ENCODE measurements at places on chromosomes 4 and X.

GRCh38 chr4:58166490-58166889 lies 1056.3 kb upstream of the IGFBP7 start:
- H3K4me1 ChIP-seq, result no peaks in the 10 kb centered on the region
- H3K4me3 ChIP-seq, result no peak overlapping the region

DNA sequence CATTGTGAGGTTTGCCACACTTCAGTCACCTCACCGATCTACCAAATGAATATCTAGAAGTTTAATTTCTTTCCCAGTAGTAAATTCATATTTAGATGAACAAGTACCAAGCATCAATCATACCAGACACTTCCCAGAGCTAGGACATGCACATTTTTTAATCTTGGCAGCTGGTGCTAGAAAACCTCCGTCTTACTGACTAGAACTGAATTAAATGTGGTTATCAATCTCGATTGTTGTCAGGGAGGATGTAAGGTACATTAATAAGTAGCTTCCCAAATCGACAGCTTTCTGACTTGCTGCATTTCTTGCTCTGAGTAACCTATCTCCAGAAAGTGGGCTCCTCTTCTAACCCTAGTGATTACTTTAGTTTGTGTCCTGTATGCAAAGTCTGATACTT lies 34.4 kb downstream of the VEGFC start:
- no peaks in the 10 kb centered on the region for H3K27me3 ChIP-seq
- no peaks in the 10 kb centered on the region for H3K4me1 ChIP-seq
- no peak overlapping the region for H3K27ac ChIP-seq
- no peak for DNase-seq

DNA sequence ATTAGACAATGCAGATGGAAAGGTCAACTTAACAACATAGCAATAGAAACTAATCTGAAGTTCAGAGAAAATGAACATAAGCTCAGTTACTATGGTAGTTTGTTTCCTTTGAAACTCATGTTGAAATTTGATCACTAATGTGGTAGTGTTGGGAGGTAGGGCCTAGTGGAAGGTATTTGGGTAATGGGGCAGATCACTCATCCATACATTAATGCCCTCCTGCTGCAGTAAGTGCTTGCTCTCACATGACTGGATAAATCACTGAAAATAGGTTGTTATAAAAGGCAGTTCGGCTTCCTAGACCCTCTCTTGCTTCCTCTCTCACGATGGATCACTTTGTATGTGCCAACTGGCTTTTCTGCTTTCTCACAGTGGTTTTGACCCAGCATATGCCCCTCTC lies 567.4 kb upstream of the GALNT7 start:
- H3K36me3 ChIP-seq, result no peaks in the 10 kb centered on the region
- no peak for DNase-seq
- no peak overlapping the region for H3K27ac ChIP-seq
- H3K27me3 ChIP-seq, result no peaks in the 10 kb centered on the region
- no peak overlapping the region for H3K4me3 ChIP-seq

- no peaks in the 10 kb centered on the region for H3K4me1 ChIP-seq
- H3K4me3 ChIP-seq, result no peak overlapping the region
- H3K36me3 ChIP-seq, result no peaks in the 10 kb centered on the region
- peaks cover 7% of the 10 kb centered on the region for H3K27me3 ChIP-seq
- DNase-seq, result no peak
Measured at GRCh38 chr4:11436084-11436483, 7.4 kb upstream of the HS3ST1 start.

DNA sequence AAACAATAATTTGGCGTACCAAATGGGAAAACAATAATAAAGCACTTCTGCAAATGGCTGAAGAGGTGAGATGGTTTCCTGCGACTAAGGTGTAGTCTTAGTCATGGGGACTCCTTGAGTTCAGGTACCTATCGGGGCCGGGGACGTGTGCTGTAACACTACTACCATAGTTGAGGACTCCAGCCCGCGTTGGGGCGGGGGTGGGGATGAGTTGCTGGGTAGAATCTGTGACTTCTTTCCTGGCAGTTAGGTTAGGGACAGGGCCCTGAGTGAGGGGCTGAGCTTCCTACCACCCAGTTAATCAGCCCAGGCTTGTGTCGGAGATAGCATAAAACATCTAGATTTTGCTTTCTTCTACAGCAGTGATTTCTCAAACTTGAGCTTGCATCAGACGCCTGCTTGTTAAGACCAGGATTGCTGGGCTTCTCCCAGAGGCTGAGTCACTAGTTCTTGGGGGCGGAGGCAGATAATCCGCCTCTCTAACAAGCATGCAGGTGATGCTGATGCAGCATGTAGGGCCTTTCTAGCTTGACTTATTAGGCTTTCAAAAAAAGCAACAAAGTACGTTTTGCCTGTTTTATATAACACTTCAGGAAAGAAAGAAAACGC lies 30.2 kb downstream of the RBBP7 start:
- DNase-seq, result no peak
- no peak overlapping the region for H3K4me3 ChIP-seq
- H3K27me3 ChIP-seq, result no peaks in the 10 kb centered on the region
- no peaks in the 10 kb centered on the region for H3K4me1 ChIP-seq

GRCh38 chr4:125765941-125766340 lies 451.2 kb downstream of the FAT4 start:
- DNase-seq, result no peak
- H3K27me3 ChIP-seq, result no peaks in the 10 kb centered on the region
- no peaks in the 10 kb centered on the region for H3K36me3 ChIP-seq

DNA sequence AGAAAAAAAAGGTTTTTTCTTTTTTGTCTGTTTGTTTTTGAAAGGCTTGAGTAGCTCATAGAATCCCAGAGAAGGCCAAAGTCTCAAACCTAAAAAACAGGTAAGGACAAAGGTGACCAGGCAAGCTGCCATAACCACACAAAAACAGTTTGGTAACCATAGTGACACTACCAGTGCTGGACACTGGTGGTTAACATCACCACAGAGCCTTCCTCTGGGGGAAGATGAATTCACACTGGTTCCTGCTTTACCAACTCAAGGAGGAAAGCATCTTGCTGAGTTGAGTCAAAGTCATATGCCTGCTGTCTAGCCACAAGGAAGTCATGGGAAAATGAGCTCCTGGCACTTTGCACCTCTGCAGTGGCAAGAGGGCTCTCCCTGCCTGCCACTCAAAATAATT lies 32.5 kb downstream of the IDS start:
- H3K27ac ChIP-seq, result no peak overlapping the region
- H3K36me3 ChIP-seq, result no peaks in the 10 kb centered on the region
- DNase-seq, result no peak
- H3K4me1 ChIP-seq, result no peaks in the 10 kb centered on the region
- H3K4me3 ChIP-seq, result no peak overlapping the region
- H3K27me3 ChIP-seq, result peaks cover 8% of the 10 kb centered on the region

DNA sequence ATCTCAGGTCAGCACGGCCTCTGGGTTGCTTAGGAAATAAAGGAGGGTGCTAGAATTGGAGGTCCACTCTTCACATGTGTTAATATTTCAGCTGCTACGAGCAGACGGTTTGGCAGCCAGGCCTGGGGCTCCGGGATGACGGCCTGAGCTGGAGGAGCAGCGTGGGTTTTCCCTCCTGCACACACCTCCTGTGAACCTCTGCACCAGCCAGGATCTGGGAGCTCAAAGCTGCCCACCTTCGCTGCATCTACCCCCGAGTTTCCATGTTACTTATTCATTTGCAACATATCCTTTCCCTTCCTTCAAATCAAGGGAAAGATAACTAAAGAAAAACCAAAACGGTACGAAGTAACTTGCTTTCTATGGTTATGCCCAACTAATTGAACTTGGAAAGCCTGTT lies 13.6 kb downstream of the STOX2 start:
- H3K27me3 ChIP-seq, result peaks cover 3% of the 10 kb centered on the region
- H3K4me3 ChIP-seq, result no peak overlapping the region
- no peaks in the 10 kb centered on the region for H3K36me3 ChIP-seq
- H3K27ac ChIP-seq, result no peak overlapping the region

GRCh38 chrX:147898951-147899350 lies 12.8 kb upstream of the FMR1 start:
- H3K4me3 ChIP-seq, result no peak overlapping the region
- no peak for DNase-seq
- no peak overlapping the region for H3K27ac ChIP-seq
- peaks cover 2% of the 10 kb centered on the region for H3K36me3 ChIP-seq
- no peaks in the 10 kb centered on the region for H3K27me3 ChIP-seq
